Stimulated activated CD8-positive, alpha-beta memory T cell treated with anti-CD3 and anti-CD28 coated beads, Interleukin-2, amount 100 ng/mL, for 1 hour (primary cell): ENCODE measurements at places on chromosomes 16 and 17.
A peak's percentile ranks its signal among the peaks of the same experiment; 100 is the strongest.

DNA sequence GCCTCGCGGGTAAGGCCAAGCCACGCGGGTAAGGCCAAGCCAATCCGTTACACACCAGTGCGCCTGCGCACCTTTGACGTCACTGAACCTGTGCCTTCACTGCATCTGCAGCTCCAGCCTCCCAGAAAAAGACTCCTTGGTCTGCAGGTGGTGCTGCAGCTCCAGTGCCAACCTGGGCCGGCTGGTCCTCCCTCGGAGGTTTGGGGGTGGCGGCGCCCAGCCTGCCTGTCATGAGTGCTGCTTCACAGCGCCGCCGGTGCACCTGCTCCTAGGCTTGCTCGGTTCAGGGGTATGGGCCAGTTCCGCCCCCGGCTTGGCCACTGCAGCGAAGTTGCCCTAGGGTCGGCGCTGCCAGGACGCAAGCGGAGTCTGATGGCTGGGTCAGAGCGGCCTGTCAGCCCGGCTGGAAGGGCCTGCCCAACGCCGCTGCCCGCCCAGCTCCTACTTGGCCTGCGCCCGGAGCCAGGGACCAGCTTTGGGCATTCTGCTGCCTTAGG, 146.6 kb downstream of the USP22 start:
- DNase-seq: no peak

DNA sequence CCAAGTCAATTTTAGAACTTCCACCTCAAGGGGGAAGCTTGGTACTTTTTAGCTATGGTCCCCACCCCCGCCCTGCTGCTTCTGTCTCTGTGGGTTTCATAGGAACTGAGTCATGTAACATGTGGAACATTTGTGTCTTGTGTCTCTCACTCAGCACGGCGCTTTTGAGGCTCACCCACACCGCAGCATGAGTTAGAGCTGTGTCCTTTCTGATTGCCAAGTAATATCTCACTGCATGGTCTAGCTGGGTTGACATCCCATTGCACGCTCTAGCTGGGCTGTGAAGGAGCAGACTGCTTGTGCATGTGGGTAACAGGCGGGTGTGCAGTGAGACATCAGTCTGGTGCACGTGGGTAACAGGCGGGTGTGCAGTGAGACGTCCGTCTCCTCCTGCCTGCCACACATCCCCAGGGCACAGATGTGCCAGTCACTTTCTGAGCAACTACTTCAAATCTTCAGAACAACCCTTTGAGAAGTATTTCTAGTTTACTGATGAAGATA, 26.4 kb upstream of the SLC7A5 start:
- peak; percentile 51 for DNase-seq

GRCh38 chr16:86335266-86336172, 174.8 kb upstream of the FOXF1 start:
- no peak for DNase-seq

DNA sequence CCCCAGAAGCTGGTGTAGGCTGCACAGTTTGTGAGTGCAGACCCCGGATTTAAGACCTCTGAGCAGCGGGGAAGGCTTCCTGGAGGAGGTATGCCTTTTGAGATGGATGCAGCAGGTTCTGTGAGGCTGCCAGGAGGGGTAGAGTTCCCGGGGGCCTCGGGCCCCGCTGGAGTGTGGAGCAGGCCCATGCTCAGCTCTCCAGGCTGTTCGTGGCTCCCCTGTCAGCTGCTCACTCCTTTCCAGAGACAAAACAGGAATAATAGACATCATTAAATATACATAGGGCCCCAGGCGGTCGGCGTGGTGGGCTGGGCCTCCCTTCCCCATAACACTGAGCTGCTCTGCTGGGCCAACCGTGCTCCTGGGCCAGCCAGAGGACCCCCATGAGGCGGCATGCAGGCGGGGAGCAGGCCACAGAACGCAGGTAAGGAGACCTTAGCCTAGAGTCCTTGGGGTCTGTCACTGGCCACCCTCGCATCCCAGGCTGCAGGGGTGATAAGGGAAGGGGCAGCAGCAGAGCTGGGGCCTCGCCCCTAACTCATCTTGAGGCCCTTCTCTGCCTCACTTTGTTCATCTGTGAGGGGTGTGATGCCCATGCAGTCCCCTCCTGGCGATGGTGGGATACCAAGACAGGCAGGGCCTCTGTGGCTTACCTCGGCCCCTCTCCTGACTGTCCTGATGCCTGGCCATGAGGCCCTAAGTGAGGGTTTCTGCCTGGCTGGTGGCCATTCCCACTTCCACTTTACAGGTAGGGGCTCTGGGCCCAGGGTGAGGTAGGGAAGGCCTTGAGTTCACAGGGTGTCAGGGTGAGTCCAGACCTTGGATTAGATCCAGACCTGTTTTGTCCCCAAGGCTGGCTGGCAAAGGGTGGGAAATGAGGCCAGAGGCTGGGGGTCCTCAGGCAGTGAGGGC, at the start of gene MYO15A:
TSS of gene MYO15A (plus strand) at position 356 of the 912 bp plus-strand sequence. CDS start 10,045 bp downstream, outside the sequence.
- no peak for DNase-seq

- no peak for DNase-seq
Observed at GRCh38 chr17:17175340-17175739, 30.8 kb downstream of the PLD6 start.

DNA sequence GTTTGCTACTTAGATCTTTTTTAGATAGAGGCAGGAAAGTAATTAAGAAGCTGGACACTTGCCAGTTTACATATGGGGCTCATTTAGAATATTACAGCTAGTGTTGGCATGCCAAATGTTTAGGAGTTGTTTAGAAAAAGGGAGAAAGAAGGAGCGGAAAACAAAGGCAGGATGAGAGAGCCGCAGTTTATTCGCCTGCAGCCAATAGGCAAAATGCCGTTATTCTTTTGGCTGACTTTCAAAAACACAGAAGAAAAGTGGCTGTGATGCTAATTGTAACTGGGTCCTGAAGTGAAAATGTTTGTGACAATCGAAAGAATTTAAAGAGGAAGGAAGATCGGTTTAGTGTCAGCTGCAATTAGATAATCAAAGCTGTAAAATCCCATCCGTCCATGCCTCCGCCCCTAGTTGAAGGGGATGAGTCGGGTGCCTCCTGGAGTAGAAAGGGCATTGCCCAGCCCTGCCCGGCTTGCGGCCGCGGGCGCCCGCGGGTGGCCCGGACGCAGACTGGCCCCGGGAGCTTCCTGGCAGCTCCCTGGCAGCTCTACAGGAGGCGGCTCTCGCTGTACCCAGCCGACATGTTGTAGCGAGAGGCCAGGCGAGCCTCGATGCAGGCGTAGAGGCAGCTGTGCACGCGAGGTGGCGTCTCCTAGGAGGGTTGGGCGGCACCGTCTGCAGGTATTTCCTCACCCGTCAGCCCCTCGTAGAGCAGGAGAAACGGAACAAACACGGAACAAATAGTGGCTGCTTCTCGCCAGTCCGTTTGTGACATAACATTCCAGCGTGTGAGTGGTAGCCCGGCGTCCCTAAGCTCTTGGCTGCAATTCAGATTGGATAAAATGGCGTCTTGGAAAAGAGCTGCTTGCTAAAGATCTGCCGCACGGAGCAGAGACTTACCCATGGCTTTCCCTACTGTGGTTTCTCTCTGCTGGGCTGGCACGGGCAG, 82.2 kb downstream of the TNRC6C start:
- no peak for DNase-seq

DNA sequence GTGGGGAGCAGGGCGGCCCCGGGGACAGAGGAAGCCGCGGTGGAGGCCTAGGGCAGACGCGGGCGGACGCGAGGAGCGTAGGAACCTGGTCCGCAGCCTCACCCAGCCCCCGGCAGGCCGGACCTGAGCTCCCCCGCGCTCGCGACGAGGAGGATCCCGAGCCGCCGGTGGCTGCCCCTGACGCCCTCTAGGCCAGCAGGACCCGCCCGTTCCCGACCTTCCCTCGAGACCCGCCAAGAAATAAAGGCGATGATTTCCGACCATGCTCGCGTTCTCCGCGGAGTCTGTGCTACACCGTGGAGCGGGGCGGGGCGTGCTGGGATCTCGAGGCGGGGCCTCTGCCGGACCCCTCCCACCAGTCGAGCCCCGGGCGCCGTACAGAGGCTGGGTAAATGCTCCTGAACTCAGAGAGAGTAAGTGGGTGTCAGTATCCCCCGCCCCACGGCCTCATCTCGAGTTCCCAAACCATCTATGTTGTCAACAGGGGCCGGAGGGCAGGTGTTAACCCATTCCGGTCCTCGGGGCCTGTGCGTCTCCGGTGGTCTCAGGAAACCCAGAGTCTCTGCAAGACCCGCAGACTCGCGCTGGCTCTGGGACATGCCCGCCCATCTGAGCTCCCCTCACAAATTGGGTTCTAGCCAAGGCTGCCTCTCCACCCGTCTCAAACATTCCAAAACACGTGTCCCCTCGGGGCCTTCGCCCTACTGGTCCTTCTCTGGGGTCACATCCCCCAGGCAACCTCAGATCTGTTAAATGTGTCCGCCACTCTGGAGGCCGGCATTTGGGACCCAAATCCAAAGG, 13.7 kb downstream of the SYCE1L start:
- peak; percentile 62 for DNase-seq

DNA sequence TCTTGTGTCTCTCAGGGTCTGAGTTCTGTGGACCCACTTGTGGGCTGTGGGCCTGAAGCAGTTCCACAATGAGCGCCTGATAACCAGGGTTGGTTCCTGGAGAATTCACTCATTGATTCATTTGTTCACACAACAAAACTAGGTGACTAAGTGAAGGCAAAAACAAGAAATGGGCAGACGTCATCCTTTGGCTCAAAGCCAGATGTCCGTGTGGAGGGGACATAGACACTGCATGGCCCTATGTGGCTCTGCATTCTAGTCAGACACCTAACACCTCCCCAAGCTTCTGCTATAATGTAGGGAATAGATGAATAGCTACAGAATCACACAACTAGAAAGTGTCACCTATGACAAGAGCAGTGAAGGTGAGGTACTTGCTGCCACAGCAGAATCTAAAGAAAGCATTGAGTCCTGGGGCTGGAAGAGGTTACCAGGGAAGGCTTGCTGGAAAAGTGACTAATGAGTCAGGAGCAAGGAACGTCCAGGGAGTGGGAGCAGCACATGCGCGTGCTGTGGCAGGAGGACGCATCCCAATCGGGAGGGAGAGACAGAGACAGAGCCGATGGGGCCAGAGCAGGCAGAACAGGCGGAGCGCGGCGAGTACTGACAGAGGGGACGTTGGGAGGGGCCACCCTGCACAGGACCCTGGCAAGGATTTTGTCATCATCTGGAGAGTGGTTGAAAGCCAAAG, 58.9 kb downstream of the CES1 start:
- DNase-seq: no peak

- DNase-seq: no peak
Observed at GRCh38 chr16:648071-648780, 939 bp upstream of the WDR90 start.

DNA sequence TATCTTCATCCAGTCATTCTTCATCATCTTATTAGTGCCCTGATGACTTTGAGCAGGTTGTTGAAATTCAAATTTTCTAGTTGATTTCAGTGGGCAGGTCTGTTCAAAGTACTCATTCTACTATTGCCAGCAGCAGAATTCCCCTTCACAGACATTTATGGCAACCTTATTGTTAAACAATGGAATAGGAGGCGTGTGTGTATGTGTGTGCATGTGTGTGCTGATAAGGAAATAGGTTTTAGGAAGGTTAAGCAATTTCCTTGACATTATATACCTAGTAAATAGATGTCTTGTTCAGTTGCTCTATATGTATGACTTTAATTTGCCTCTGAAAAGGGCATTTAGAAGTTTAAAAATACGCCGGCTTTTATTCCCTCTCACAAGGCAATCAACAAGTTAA, 601.4 kb upstream of the CA10 start:
- DNase-seq: no peak

GRCh38 chr17:20028443-20028842, 19.3 kb downstream of the SPECC1 start:
- no peak for DNase-seq

GRCh38 chr16:56634715-56635440, 2.4 kb downstream of the MT1M start:
- DNase-seq: no peak

DNA sequence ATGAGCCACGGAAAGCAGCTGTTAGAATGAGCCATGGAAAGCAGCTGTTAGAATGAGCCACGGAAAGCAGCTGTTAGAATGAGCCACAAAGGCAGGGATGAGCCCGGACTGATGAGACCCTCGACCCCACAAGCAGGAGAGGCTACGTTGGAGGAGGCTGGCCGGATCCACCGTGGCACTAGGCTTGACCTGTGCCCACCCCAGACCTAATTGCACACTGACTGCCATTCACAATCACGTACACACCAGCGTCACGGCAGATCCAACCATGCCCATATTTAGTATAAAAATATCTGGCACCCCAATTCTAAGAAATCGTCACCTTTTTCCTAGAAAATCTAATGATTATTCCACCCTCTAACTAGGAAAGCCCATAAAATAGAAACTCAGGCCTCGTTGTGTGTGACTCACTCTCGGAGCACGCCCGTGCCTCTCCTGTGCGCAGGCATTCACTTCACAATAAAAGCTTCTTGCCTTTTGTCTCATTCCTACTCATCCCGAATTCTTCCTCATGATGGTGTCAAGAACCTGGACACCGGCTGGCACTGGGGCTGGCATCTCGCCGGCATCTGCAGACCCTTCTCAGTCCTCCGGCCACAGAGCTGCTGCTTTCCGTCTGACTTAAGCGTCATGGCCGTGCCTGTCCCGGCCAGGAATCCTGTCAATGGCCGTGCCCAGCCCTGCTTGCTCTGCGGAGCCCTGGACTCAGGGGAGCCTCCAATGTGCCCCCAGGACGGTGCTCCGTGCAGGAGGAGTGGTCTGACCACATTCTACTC, 5.5 kb upstream of the SECTM1 start:
- DNase-seq: no peak

- no peak for DNase-seq
Observed at GRCh38 chr17:62017912-62018311, 47.2 kb downstream of the MED13 start.

DNA sequence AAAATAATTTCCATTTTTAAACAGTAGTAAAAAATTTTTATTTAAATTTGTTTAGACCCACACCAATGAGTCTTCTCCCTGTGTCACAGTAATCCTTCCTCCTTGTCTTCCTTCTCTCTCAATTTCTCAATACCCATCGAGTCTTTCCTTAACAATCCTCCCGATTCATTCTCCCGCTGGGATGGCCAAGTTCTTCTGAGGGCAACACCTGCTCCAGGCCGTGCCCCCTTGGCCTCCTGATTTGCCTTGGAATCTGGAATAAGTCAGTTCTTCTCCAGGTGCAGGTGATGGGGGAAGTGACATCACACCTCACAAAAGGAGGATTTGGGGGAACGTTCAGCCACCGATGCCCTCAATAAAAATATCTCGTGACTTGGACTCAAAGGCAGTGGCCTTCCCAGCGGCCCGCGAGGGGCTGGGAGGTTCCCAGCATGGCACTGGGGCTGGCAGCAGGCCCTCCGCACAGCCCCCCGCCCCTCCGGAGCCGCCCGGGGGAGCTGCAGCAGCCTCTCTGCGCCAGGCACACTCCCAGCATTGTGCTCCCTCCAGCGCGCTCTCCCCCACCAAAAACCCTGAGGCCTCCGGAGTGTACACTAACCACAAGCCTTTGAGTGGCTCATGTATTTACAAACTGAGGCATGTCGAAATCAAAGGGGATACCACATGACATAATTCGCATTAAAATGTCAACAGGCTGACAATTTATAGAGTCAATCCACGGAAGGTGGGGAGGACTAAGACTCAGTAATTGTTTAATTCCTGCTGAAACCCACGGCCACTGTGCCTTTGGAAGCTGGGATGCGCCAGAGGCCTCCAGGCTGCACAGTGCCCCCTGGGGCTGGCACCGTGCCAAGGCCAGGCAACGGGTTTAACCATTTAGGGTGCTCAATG, 120.5 kb downstream of the ZFHX3 start:
- DNase-seq: no peak
